ENCODE measurements at places on chromosomes 16 and 17.

- DNase-seq: no peak
Measured at GRCh38 chr17:19254651-19255050, 17.5 kb downstream of the EPN2 start.

DNA sequence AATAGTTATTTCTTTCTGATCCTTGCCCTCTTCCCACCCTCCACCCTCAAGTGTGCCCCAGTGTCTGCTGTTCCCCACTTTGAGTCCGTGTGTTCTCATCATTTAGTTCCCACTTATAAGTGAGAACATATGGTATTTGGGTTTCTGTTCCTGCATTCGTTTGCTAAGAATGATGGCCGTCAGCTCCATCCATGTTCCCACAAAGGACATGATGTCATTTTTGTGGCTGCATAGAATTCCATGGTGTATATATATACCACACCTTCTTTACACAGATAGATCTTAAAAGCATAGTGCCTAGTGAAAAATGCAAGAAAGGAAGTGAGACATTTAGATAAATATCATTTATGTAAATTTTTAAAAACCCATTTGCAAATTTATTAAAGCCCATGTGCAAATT is 33.1 kb downstream of the HS3ST2 start:
- DNase-seq: no peak

GRCh38 chr16:67395458-67396158 is 2.3 kb upstream of the TPPP3 start:
- no peak for DNase-seq

GRCh38 chr17:77382356-77382911 is 241.7 kb downstream of the SEC14L1 start:
- DNase-seq: no peak

GRCh38 chr17:73520369-73520761 is 123.9 kb downstream of the SDK2 start:
- no peak for DNase-seq

- DNase-seq: no peak
Measured at GRCh38 chr17:21376081-21376758, at the start of gene KCNJ12. Gene KCNJ12 (plus strand): TSS chr17:21376357. CDS start chr17:21415343, 38,986 bp downstream.
